ENCODE measurements at places on chromosomes 5 and 9. TPM values are rescaled to one million over a fixed set of nuclear protein-coding genes. Genes with fewer than 3 reads are reported as not detected.
A peak's percentile ranks its signal among the peaks of the same experiment; 100 is the strongest.

GRCh38 chr9:121369595-121370265 is at the start of gene STOM:
Gene STOM (minus strand): TSS chr9:121370250. CDS start chr9:121370187, 63 bp downstream.
- peak within 1 kb of the TSS; percentile 75 for H3K4me3 ChIP-seq
- peaks cover 35% of the 10 kb centered on the region for H3K4me1 ChIP-seq
- H3K36me3 ChIP-seq, result peaks cover 7% of the 10 kb centered on the region
- peak within 1 kb of the TSS; percentile 45 for H3K27ac ChIP-seq
- DNase-seq, result no peak
- peaks cover 35% of the 10 kb centered on the region for H3K27me3 ChIP-seq

DNA sequence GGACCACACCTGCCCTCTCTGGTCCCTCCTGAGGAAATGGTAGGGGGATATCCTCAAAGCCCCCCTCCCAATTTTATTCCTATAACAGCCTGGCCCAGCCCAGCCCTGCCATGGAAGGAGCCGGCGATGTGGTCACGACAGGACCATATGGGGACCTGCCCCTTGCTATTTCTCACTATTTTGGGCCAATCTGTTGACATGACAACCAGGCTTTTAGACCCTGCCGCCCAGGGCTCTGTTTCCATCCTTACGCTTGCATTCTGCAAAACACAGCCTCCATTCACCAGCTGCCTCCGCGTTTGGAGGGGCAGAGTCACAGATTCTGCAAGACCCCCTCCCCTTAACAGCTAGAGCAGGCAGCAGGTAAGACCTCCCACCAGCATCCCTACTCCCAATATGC is 112.2 kb downstream of the GABBR2 start:
- no peaks in the 10 kb centered on the region for H3K36me3 ChIP-seq
- no peaks in the 10 kb centered on the region for H3K27me3 ChIP-seq
- H3K4me1 ChIP-seq, result peaks cover 15% of the 10 kb centered on the region

The TMEM215 gene
- total RNA-seq, result 0.34 TPM

DNA sequence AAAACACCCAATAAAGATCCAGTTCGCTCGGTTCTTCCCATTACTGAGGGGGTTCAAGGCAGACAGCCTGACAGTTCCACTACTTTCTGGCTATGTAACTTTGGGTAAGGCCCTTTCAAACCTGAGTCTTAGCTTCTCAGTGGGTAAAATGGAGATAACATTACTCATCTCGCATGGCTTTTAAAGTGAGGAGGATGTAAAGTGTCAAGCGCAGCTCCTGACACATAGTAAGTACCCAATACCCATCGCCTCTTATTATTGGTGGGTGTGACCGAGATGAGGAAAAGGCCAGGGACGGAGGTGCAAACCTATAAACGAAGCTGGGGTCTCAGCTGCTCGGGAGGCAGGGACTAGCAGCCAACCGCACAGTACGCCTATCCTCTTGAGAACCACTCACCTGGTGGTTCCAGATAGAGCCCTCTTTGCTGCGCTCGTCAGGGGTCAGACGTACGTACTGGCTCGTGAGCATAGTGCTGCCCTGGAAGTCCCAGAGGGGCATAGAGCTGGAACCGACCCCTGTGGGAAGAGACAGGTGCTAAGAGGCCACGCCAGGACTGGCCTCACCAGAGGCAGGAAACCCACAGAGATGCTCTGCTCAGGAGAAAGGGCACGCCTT is 584 bp downstream of the LMAN2 start:
- H3K27ac ChIP-seq, result peak overlapping the region; percentile 100
- peaks cover 18% of the 10 kb centered on the region for H3K36me3 ChIP-seq

- H3K4me1 ChIP-seq, result peaks cover 9% of the 10 kb centered on the region
- DNase-seq, result no peak
- H3K36me3 ChIP-seq, result no peaks in the 10 kb centered on the region
Observed at GRCh38 chr9:76216161-76216649, 178.0 kb downstream of the RFK start.

All from WTC11 (cell line).